Activated naive CD4-positive, alpha-beta T cell treated with anti-CD3 and anti-CD28 coated beads, Interleukin-2, amount 50 U/mL, for 72 hours (primary cell): ENCODE measurements at places on chromosomes 4 and X. TPM values are rescaled to one million over a fixed set of nuclear protein-coding genes. Genes with fewer than 3 reads are reported as not detected.

The SPINK2 gene
- total RNA-seq, result not detected

DNA sequence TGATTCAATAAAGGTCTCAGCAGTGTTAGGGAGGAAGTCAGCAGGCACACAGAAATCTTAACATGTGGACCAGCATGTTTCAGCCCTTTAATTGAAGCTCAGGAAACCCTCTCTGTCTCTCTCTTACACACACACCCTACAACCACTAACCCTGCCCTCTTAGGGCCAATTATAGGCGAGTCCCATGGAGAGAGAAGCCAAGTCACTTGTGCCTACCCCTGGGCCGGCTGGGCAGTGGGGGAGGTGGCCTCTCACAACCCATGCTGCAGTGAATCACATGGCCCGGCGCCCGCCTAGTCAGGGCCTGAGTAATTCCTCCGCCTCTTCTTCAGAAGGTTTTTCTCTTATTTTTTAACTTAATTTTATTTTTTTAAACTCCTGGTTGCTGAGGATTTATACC is 3.7 kb downstream of the FGD1 start:
- DNase-seq, result no peak

DNA sequence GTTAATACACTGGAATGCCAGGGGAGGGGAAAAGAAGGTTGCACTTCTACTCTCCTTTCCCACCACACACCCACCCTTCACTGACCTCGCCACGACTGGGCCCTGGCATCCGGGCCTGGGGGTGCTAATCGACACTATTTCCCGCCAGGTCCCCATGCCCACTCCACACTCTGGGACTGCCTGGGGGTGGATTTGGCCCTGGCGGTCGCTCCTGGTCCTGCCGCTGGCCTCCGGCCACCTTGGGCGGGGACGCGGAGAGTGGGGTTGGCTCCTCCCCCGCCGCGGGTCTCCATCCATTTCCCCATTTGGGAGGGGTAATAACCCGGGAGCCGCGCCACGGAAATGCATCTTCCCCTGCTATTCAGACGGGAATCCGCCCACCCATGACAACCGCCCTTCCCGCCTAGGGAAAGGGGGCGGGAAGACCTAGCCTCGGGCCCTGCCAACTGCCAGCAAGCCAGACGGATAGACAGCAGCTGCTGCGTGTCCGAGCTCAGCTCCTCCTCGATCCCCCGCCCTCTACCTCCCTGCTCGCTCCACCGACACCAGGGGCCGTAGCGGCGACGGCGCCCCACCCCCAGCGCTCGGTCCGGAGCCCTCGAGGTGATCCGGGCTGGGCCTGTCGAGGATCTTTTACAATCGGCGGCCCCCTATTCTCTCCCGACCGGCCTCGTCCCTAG is 78.1 kb downstream of the RLIM start:
- peak; percentile 65 for DNase-seq

GRCh38 chrX:154329294-154329693 is 33.7 kb downstream of the TKTL1 start:
- DNase-seq, result no peak

GRCh38 chrX:150483356-150483985 is 85.0 kb upstream of the MTM1 start:
- DNase-seq, result no peak

DNA sequence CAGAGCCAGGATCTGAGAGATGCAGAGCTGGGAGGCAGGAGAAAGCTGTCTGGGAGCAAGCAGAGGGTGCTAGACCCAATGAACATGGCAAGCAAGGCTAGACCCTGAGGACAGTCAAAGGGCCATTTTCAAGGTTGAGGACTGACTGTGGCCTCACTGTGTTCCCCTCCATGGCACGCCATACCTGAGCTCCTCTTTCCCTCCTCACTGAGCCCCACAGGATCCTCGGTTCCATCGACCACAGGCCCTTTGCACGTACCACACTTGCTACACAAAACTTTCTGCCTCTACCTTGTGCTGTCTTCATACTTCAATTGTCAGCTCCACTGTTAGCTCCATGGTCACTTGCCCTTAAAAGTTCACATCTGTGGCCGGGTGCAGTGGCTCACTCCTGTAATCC is 45.5 kb upstream of the CD99 start:
- DNase-seq, result no peak
